ENCODE measurements at places on chromosomes 2 and 18. TPM values are rescaled to one million over a fixed set of nuclear protein-coding genes. Genes with fewer than 3 reads are reported as not detected.

Gene SMIM21
- polyA plus RNA-seq: not detected

Gene FN1
- polyA plus RNA-seq: 3,495 TPM

Gene VWA3B
- polyA plus RNA-seq: not detected

Gene OTX1
- not detected for polyA plus RNA-seq

Gene NDUFB3
- 117 TPM for polyA plus RNA-seq

Gene BCL11A
- not detected for polyA plus RNA-seq

DNA sequence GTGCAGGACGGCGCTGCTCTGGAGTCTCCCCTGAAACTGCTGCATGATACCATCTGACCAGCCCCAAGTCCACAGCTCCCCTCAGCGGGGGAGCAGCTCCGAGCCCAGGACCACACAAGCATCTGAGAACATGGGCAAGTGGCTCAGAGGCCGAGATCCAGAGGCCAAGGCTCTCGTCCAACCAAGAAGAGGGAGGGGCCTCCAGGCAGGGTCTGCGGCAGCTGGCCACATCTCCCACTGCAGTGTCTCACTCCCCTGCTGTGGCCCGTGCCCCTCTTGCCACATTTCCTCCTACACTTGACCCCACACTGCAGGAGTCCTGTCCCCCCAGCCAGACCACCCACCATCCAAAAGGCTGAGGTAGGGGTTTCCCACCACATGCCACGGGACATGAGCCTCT is 50.2 kb downstream of the TFCP2L1 start:
- no peak for DNase-seq

GRCh38 chr2:127624320-127624755 is 21.6 kb upstream of the GPR17 start:
- DNase-seq: no peak

DNA sequence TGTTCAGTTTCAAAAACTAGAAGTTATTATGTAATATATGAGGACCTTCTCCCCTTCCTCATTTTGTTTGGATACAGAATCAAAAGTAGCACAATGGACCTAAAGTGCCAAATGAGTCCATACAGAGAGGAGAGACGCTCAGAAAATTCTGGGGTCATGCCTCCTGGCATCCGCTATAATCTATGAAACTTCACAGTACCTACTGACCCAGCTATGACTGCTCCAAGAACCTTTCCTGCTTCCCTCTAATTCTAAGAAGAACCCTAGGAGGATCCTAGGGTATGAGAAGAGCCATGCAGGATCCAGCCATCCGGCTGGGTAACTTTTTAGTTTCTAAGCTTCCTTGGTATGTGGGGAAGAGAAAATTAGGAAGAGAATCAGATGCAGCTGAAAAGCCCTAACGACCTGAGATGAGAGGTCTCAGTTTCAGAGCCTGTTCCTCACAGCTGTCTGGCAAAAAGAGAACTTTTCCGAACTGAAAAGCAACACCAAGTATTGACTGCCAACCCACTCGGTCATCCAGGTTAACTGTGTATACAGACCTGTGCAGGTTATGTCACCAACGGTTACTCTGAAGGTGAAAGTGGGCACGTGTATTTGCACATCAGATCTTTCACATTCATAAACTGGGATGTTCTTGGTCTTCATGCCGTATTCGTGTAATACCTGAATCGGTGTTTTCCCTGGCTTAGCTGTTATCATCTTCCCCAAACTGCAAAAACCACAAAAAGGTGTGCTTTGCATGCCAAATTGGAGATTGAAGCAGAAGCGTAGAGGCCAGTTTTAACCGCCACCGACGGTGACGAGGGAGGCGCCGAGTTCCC is 1.1 kb downstream of the PRKRA start:
- no peak for DNase-seq

DNA sequence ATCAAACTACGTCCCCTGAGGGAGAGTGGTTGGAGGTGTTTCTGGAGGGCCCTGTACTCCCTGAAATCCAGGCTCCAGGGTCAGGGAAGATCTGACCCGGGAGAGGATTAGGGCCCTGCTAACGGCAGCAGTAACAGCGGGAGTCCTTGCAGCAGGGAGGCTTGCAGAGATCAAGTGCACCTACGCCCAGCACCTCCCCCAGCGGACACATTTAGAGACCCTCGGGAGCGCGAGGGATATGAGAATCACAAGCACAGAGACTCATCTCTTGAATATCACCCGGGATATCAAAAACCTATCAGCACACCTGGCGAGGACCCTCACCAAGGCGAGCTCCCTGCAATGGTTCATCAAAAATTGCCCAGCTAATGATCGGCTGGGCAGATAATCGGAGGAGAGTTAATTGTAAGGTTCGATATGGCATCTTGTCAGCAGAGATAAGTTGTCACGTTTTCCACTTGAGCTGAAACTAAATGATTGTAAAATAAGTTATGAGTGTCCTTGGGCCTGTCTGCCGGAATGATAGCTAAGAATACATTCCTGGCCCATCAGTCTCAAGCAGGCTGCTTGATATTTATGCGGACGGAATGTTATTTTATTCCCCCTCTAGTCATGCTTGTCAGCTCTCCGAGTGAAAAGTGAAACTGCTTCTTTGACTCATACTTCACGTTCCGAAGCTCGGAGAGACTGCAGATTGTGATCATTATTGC is 209.8 kb downstream of the GBX2 start:
- no peak for DNase-seq

- peak; percentile 57 for DNase-seq
Observed at GRCh38 chr2:149858901-149859634, 271.5 kb upstream of the MMADHC start.

- no peak for DNase-seq
Observed at GRCh38 chr2:136874258-136874657, 108.9 kb downstream of the THSD7B start.

- DNase-seq: no peak
Observed at GRCh38 chr18:70982292-70982691, 693.4 kb downstream of the SOCS6 start.

GRCh38 chr2:238966072-238966937 is 118.4 kb downstream of the TWIST2 start:
- no peak for DNase-seq

- DNase-seq: no peak
Observed at GRCh38 chr2:219484343-219485200, 14.1 kb upstream of the GMPPA start.

GRCh38 chr2:97697252-97698235 is 15.8 kb upstream of the ZAP70 start:
- DNase-seq: peak; percentile 60

- no peak for DNase-seq
Observed at GRCh38 chr2:11874861-11875260, 128.4 kb downstream of the LPIN1 start.

DNA sequence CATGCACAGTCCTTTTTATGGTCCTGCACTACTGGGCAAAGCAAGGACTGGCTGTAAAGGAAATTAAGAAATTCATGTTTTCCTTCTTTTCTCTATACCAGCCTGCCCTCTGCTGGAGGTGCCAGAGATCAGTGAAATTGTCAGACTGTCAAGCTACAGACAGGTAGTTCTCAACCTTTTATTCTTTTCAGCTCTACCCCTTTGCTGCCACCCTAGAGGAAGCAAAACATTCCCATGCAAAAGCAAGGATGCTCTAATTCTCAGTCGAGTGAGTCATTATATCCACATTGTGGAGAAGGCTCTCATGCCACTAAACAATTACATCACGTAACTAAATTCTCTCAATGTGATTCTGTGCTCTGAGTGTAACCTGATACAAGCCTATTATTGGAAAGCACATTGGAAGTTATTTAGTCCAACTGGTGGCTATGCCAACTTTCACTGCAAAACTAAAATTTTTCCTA is 25.0 kb upstream of the RAPGEF4 start:
- DNase-seq: peak; percentile 90

DNA sequence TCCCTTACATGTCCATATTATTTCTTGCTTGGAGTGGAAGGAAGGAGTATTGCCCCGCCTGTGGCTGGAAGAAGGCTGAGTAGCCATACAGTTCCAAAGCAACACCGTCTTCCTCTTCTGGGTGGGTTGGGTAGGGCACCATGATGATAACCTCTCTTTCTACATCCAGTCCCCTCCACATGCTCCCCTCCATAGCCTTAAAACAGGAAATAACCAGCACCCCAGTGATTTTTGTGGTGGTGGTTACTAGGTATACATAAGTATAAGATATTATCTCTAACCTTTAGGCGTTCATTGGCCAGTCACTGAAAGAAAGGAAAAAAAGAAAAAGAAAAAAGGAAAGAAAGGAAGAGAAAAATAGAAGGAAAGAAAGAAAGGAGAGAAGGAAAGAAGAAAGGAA is 63.1 kb downstream of the CXCR4 start:
- DNase-seq: no peak

- peak; percentile 20 for DNase-seq
Observed at GRCh38 chr2:69208023-69208595, 178.9 kb downstream of the GFPT1 start.

DNA sequence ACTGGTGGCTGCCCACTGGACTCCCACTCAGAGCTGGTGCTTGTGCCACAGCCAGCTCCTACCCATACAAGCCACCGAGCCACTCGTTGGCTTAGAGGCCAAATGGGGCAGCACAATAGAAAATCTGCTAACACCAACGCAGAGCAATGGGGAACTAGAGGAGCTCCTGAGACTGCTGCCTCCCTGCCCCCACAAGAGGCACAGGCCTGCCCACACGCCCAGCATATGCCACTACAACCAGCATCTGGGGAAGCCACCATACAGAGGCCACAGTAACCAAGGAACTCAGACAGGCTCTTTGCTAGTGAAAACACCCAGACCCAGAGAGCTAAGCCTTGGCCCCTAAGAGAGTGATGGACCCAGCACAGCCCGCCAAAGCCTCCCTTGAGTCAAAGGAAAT is 231.2 kb upstream of the RAB6C start:
- DNase-seq: no peak

DNA sequence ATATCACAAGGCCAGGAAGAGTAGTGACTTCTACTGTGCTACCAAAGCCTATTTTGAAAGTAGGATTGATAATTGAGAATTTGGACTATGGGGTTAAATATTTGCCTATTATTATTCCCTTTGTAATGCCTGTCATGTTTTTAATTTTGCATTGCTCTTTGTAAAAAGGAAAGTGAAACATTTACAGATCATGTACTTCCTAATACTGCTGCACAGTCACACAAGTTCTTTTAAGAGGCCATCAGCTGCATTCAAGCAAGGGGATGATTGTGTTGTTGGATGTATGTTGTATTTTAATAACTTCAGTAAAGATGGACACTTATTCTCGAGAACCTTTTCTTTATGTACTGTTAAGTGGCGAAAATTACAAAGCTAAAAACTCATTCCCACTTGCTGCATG is 70.1 kb downstream of the PLEKHA3 start:
- no peak for DNase-seq

- DNase-seq: no peak
Observed at GRCh38 chr2:216787851-216788540, 71.9 kb downstream of the TNP1 start.

GRCh38 chr2:171404261-171404660 is 29.5 kb downstream of the METTL8 start:
- peak; percentile 87 for DNase-seq

DNA sequence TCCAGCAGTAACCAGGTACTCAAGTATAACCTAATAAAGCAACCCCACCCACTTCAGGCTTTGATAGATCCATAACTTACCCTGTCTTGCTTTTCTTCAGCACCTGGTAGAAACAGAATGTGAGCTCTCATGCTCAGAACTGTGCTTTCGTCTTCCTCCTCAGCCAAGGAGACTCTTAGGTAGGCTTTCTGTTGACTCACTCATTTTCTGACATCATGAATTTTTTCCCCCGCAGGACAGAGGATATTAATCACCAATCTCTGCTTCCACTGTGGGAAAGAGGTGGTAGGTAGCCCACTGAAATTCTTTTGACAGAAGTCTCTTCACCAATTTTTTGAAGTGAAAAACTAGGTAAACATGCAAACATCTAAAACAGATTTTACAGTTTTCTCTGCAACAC is 241.2 kb upstream of the KCNJ3 start:
- no peak for DNase-seq

DNA sequence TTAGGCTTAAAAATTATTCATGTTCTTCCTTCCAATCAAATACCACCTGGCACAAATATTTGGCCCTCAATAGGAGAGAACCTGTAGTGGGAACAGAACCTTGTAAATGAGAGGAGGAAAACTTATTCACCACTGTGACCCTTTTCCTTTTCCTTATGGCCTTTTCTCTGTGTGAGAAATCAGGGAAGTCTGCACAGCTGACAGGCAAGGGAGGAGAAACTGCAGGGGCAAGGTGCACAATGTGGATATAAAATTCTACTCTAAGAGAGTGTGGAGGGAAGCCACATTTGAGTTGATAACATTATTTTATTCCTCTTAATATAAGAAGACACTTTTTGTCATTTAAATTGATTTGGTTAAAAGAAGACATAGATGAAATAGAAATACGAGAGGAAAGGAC is 1247.0 kb upstream of the CHAC2 start:
- no peak for DNase-seq

DNA sequence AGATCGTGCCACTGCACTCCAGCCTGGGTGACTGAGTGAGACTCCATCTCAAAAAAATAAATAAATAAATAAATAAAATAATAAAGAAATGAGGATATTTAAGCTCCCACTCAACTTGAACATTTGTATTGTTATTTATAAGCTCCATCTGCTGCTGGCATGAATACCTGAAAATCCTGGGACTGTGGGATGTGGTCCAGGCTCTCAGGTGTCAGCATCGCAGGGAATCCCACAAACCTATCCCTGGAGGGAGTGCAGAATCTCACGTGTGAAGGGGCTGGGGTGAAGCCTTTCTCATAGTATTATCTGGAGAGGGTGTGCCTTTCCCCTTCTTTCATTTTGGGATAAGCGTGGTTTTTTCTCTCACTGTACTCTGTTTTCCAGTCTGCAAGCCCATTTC is 47.4 kb upstream of the POLE4 start:
- DNase-seq: no peak

- DNase-seq: no peak
Observed at GRCh38 chr18:1302861-1303260, 398.2 kb downstream of the ADCYAP1 start.

DNA sequence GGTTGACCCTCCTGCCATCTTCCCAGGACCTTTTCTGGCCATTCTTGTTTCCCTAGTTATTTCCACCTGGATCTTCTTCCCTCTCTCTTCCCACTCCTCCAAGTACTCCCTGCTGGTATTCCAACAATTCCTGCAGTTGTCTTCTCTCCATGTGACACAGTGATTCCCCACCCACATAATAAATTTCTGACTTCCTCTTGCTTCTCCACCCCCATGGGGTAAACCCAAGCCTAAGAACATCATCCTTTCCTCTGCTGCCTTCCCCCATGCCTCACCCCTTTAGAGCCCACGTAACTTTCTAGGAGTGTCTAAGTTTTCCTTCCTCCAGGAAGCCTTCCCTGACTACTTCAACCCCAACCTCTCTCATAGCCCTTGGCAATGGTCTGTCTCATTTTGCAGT is 72.6 kb downstream of the CELF4 start:
- DNase-seq: no peak

GRCh38 chr2:232293191-232293590 is 85.4 kb upstream of the ALPP start:
- DNase-seq: no peak

- no peak for DNase-seq
Observed at GRCh38 chr2:240645801-240646175, 20.5 kb downstream of the GPR35 start.
